ENCODE measurements at places on chromosomes 7 and 10.

DNA sequence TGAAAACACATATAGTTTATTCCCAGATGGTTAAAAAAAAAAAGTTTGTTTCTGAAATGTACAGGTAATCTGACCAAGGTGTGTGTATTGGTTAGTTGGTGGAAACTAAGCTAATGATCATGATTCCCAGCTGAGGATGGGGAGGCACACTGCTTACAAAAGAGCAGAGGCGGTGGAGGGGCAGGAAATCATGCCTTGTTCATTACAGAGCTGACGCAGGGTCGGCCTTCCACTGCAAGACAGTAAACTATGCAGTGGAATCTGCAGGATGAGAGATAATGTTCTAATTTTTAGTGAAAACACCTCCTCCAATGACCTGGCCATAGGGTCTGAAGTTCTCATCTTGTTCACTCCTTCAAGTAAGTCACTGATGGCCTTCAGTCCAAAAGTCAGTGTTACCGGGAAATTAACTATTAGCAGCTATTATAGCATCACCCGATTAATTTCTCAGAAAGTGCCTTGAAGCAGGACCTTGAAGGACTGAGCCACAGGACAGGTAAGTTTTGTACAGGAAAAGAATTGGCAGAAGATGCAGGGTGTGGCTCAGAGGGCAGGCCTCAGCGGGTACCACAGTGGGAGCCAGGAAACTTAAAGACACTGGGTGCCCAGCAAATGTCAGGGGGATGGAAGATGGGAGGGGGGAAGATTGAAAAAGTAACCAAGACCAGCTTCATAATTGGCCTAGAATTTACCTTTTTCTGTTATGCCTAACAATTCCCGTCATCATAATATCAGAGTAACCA is 36.0 kb downstream of the MYOF start:
- DNase-seq, result no peak

- no peak for DNase-seq
Measured at GRCh38 chr7:50629238-50629901, 64.2 kb upstream of the DDC start.

- no peak for DNase-seq
Measured at GRCh38 chr7:47382200-47382599, 199.7 kb downstream of the TNS3 start.

- DNase-seq, result no peak
Measured at GRCh38 chr10:6995831-6996230, 415.0 kb downstream of the SFMBT2 start.

DNA sequence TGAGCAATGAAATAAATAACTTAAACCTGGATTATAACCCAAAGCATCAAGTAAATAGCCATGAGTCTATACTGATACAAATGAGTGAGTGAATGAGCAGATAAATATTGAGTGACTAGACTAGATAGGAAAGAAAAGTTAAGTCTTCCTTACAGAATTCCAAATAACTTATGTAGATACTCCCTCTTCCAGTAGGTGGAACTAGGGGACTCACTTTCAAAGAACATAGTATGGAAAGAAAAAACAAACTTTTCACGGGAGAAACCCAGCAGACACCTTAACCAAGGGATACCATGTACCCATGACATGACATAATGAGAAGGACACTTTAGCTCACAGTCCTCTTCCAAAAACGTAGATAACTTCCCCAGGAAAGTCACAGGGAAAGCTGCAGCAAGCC is 32.2 kb downstream of the CSGALNACT2 start:
- no peak for DNase-seq

- DNase-seq, result peak; percentile 15
Measured at GRCh38 chr7:44477063-44477830, 13.2 kb downstream of the NUDCD3 start.

DNA sequence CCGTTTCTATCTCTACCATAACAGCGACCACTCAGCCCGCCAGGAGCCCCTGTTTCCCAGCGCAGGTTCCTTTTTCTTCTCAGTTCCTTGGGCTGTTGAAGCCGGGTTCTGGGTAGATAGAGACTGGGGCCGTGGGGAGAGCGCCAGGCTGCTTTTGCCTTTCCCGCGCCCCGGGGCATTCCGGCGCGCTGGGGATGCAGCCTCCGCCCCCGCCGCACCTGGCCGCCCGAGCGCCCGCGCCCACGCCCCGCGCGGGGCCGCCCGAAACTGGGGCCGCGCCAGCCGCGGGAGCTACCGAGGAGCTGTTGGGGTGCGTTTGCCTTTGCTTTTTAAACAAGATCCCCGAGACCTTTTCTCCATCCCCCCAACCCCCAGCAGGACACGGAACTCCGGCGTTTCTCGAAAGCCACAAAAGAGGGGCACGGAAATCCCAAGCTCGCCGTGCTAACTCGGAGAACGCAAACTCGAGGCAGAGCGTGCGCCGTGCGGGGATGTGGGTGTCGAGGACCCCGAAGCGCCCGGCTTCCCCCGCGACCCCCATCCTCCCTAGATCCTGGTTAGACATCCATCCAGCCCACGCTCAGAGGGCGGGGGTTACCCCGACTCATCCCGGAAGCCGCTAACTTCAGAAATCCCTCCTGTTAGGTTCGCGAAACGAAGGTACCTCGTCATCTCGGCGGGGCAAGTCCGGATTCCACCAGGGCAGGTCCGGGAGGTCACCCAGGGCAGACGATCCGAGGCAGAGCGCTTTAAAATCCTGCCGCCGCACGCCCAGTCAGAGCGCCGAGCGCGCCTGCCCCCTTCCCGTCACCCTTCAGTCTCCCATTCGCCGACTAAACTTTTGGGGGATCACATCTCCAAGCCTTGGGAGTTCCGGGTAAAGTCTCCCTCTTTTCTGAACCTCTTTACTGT is 1.0 kb downstream of the GRM8 start:
- no peak for DNase-seq

DNA sequence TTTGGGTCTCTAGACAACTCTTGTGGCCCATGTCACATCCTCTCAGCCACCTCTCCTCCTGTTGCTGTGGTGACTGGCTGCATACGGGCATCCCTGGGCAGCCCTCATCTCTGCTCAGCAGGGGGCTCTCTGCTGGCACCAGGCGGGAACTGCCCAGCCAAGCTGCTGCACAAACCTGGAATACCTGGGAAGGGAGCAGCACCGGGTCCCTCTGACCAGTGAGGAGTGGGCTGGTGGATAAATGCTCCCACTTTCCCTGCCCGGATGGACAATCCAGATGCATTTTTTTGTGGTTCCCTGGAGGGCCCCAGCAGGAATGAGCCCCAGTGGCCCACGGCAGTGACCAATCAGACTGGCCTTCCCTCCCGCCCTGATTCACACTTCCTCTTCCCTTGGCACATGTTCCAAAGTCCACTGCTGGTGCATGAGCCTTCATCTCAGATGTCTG is 21.9 kb downstream of the GRID1 start:
- DNase-seq, result no peak

Data from stimulated activated CD8-positive, alpha-beta memory T cell treated with anti-CD3 and anti-CD28 coated beads, Interleukin-2, amount 100 ng/mL, for 1 hour (primary cell).